ENCODE measurements at places on chromosomes 4 and X.

- no peak for DNase-seq
These were observed 146.5 kb downstream of the PDGFC start for GRCh38 chr4:156825074-156825473.

- no peak for DNase-seq
These were observed 5.0 kb downstream of the OPRPN start for GRCh38 chr4:70402762-70403161.

DNA sequence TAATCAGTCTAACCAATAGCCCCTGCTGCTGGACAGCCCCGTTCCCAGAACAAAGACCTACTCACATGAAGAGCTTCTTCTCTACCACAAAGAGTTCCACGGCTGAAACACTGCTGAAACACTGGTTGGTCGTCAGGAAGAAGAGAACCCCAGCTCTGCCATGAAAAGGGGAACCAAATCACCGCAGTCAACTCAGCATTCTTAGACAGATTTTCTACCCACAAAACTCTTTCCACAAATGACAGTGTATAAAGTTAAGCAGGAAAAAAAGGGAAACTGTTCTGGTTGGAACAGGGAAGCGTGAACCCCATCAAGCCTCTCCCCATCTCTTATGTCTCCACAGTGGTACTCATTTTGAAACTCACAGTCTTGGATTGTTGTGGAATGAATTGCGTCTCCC, 57.3 kb downstream of the ABCG2 start:
- no peak for DNase-seq

GRCh38 chr4:613126-613525, 12.2 kb upstream of the PDE6B start:
- no peak for DNase-seq

- DNase-seq, result no peak
These were observed 46.7 kb upstream of the NDP start for GRCh38 chrX:44019911-44020310.

DNA sequence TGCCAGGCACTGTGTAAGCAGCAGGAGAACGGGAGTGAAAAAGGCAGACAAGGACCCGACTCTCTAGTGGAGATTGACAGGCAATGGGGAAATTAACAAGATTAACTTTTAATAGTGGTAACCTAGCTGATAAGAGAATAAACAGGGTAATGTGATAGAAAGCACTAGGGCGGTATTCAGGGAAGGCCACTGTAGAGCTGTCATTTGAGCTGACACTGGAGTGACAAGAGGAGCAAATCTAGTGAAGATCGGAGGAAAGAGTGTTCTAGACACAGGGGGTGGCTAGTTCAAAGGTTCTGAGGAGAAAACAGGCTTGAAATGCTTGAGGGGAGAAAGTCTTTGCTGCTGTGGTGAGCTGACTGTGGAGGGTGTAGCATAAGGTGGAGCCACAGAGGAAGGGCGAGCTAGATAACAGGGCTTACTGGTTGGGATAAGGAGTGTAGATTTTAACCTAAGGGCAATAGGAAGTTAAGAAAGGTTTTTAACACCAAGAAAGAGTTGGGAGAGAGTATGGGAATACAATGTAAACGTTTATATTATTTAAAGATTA, 122.8 kb downstream of the SLC10A7 start:
- no peak for DNase-seq

Data from stimulated activated CD4-positive, alpha-beta T cell treated with anti-CD3 and anti-CD28 coated beads, Interleukin-2, amount 100 ng/mL, for 4 hours (primary cell).